T follicular helper cell (primary cell): ENCODE measurements at places on chromosomes 13 and 19.

DNA sequence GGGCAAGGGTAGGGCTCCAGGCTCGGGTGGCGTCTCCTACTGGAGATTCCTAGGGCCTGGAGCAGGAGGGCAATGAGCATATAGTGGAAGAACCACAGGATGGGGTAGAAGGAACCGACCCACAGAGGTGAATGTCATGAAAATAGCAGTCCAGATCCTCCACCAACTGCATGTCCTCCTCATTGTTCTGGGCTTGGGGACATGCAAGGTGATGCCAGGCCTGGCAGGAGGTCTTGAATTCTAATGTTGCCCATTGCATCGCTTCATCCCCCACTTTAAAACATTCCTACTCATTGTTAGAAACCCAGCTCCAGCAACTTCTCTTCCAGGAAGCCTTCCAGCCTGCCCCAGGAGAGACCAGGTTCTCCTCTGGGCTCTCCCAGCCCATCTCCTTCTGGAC lies 49.4 kb downstream of the OR10H4 start:
- DNase-seq, result no peak

- no peak for DNase-seq
Measured at GRCh38 chr19:29528946-29529645, 3.3 kb downstream of the VSTM2B start.

DNA sequence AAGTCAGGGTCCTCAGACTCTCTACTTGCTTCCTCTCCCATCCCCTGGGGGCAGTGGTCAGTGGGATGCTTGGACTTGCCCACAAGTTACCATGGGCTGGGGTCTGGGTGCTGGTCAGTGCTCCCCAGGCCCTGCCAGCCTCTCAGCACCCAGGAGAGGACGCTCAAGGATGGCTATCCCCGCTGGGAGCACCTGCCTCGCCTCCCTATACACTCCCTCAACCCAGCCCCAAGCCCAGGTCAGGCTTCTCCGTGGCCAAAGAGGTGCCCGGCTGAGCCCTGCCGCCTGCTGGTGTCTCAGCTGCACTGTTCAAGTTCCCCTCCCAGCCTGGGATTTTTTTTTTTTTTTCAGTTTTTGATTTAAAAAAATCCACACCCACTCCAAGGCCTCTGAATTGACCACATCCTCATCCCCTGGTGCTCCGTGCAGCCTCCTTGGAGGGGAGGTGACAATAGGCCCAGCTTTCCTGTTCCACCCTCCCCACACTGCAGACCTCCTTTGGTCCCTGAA lies 10.8 kb downstream of the F2RL3 start:
- DNase-seq, result no peak

DNA sequence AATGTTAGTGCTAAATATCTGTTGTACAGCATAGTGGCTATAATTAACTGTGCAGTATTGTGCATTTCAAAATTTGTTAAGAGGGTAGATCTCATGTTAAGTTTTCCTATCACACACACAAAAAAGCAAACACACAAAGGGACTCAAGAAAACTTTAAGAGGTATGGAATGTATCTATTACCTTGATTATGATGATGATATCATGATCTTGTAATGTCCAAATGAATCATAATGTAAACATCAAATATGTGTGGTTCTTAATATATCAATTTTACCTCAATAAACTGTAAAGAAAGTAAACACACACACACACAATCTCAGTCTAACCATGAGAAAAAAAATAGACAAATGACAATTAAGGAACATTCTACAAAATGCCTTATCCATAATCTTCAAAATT lies 934.6 kb downstream of the SLITRK1 start:
- no peak for DNase-seq

DNA sequence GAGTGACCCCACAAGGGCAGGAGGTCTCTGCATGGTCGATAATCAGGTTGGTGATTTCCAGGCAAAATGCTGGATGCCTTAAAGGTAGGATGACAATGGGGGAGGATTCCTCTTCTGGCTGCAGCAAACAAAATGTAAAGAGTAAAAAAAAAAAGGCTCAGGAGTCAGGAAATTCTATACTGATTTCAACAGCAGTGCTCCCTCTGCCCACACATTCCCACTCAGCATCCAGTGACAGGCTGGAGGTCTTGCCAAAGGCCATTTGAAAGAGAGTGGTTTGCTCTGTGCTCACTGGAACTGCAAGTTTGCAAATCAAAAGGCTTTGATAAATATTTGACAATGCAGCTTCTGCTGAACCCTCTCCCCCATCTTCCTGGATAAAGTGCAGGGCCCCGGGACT lies 135.4 kb downstream of the TNFRSF19 start:
- DNase-seq, result no peak

DNA sequence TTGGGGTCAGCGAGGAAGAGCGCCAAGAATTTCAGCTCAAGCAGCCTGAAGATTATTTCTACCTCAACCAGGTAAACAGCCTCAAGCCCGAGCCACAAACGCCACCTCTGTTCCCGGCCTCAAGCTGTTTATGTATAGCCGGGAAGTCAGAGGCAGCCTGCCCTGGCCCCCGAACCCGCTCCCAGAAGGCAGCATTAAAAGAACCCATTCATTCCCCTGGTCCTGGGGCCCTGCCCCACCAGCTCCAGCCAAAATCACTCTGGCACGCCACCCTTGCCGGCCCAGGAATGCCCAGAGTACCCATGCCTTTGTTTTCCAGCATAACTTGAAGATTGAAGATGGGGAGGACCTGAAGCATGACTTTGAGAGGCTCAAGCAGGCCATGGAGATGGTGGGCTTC lies 61.2 kb upstream of the USE1 start:
- no peak for DNase-seq

DNA sequence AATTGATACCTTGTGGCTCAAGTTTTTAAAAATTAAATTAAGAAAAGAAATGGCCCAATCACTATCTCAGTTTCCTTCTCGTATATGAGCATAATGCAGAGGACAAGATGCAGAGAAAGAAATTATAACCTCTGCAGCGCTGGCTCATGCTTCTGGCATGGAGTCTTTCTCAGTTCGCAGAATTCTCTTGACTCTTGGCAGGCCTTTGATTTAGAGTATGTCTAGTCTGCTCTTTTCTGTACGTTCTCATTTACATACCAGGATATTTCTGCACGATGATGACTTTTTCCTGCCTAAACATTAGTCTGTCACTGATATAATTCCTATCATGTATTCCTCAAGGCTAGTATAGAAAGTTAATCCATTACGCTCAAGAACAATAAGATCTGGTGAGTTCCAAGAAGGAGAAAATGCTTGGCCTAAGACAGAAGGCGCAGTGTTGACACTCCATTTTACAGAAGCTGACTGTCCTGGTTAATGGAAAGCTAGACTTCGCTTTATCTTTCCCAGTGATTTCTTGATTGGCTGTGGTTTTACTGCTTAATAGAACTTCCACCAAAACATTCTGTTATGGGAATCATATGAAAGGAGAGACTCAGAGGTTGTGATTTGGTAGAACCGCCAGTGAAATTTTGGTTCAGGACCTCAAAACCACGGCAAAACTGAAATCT lies 1.7 kb upstream of the SMAD9 start:
- no peak for DNase-seq

GRCh38 chr19:5917431-5918107 lies 3.5 kb downstream of the CAPS start:
- DNase-seq, result no peak

DNA sequence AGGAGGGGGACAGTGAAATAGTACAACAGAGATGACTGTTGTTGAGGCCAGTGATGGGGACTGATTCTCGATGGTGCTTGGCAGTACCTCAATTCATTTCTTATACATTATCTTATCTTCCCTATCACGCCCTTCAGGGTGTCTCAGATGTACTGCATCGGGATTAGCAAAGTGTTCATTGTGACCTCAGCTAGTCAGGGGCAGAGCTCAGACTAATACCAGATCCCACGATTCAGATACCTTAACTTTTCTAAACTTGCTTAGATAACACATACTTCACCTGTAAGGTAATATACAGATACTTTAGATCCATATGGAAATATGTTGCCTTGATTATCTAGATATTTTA lies 720.6 kb downstream of the EFNB2 start:
- DNase-seq, result no peak

DNA sequence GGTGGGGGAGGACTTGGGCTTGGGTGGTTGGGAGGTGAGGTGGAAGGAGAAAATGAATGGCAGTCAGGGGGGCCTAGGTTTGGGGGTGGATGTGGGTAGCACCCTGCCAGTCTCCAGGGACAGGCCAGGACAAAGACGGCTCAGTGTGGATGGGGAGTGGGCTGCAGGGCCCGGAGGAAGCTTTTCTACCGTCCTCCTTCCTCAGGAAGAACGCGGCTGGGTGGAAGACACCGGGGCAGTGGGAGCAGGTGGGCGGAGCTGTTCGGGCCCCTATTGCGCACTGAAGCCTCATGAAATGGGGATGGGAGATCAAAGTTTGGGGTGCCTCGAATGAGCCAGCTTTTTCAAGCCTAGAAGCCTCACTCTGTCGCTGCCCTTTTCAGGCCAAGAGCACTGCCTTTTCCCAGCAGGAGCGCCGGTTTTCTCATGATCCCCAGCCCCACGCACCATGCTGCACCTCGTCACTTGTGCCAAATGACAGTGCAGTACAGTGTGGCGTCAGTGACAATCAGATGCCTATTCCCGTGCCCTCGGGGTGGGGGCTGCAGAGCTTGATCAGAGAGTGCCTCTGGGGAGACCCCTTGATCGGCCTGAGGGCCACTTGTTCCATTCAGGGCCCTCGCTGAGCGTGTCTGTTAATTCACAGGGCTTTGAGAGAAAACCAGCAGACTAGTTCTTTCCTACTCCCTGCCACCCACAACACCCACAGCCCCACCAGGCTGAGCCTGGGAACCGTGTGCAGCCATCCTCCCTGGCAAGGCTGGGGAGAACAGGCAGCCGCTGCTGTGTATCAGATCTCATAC lies 1.5 kb downstream of the CALM3 start:
- no peak for DNase-seq

GRCh38 chr13:106385654-106386053 lies 149.8 kb downstream of the EFNB2 start:
- no peak for DNase-seq

DNA sequence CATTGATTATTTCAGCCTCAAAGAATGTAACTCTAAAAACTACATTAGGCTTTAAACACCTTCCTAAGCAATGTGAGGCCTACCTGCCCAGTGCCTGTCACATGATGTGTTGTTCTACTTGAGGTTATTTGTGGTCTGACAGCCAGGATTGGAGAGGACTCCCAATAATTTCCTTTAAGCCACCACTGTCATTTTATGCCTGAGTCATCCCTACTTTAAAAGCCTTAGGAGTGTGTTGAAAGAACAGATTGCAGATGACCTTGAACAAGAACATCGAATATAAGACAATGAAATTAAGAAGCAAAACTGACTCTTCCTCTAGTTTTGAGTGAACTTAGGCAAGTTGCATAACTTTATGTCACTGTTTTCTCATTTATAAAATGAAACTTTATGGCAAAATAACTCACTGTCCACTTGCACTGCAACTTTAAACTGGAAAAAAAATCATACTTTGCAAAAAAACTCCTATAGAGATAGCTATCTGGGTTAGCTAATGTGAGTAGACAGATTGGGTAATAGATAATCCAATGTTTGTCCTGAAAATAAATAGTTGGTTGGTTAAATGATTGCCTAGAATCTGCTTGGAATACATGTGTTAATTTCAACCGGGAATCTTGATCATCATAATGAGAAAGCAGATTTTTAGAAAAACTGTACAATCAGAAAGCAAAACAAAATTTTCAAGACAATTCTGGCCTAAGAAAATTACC lies 361.2 kb downstream of the SUCLA2 start:
- DNase-seq, result no peak

- no peak for DNase-seq
Measured at GRCh38 chr13:108289819-108290218, 20.3 kb downstream of the TNFSF13B start.

- no peak for DNase-seq
Measured at GRCh38 chr19:1073063-1073955, 6.3 kb downstream of the ARHGAP45 start.

DNA sequence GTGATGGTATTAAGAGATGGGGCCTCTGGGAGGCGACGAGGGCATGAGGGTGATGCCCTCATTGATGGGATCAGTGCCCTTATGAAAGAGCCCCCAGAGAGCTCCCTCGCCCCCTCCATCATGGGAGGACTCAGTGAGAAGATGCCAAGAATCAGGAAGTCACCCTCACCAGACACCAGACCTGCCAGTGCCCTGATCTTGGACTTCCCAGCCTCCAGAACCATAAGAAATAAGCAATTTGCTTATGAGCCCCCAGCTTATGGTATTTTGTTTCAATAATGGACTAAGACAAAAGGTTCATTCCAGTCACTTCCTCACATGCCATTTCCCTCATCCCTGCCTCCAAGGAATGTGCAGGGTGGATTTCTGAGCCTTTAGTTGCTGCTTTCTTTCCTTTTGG lies 129.7 kb downstream of the KDM4B start:
- DNase-seq, result no peak

DNA sequence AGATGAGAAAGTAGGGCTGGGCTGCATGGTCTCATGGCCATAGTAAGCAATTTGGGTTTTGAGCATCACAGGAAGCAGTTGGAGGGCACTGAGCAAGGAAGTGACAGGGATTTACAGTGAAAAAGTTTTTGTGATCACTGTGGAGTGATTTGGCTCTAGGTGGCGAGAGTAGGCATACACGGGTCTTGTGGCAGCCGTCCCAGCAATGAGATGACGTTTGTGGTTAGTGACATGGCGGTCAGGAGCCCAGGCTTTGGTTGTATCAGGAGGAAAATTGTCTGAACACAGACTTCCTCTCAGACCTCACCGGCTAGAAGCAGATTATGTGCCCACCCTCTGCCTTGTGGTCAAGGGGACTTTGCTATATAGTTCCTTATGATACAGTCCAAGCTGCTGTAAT lies 3.3 kb downstream of the ZNF444 start:
- DNase-seq, result no peak

GRCh38 chr13:73583331-73583730 lies 524.5 kb downstream of the KLF5 start:
- no peak for DNase-seq

GRCh38 chr19:11452620-11453310 lies 17.3 kb downstream of the PRKCSH start:
- DNase-seq, result no peak

DNA sequence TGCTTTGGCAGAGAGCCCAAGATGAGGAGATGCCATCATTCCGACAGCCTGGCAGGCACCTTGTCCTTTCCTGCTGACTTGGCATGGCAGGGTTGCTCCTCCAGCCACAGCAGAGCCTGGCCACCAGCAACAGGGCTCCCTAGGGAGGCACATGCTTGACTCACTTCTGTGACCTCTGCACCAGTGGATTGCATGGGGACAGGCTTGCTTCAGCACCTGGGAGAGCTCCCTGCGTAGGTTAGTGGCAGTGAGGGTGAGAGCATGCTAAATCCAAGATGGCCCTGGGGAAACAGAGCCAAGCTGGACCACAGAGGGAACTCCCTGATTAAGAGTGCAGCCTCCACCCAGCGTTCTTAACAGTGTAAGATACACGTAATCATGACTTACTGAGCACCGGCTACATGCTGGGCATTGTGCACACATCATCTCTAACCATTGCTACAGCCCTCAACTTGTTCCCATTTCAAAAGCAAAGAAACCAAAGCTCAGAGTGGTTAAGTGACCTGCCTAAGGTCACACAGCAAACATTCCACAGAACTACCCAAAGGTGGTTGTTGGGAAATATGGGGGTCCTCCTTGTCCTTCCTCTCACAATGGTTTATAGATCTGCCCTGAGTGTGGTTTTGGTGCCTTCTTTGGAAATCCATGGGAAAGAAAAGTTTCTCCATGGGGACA lies 116.6 kb upstream of the UQCRFS1 start:
- no peak for DNase-seq
